ENCODE measurements at places on chromosomes 7 and 10.

GRCh38 chr7:121504482-121504881 is 108.4 kb upstream of the FAM3C start:
- DNase-seq = no peak

DNA sequence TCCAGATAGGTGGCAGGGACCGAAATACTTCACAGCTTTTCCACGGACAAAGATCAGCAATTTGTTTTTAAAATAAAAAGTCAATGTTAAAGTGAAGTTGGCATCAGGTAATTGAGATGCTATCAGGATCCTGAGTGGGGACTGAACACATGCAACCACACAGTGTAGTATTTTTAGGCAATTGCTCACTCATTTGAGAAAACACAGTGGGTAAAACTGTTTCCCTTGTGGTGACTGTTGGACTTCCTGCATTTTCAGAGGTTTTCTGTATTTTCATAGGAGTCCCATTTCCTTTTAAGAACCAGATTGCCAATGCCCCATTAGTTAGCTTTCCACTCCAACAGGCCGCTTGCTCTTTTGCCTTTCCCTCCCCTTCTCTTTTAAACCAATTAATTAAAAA is 159.5 kb upstream of the ZNF32 start:
- DNase-seq = no peak

- DNase-seq = no peak
Observed at GRCh38 chr10:75019370-75019769, 92.1 kb upstream of the SAMD8 start.

GRCh38 chr10:114258274-114258840 is 19.3 kb downstream of the VWA2 start:
- DNase-seq = no peak

GRCh38 chr10:4656576-4657194 is 169.3 kb upstream of the AKR1E2 start:
- no peak for DNase-seq

DNA sequence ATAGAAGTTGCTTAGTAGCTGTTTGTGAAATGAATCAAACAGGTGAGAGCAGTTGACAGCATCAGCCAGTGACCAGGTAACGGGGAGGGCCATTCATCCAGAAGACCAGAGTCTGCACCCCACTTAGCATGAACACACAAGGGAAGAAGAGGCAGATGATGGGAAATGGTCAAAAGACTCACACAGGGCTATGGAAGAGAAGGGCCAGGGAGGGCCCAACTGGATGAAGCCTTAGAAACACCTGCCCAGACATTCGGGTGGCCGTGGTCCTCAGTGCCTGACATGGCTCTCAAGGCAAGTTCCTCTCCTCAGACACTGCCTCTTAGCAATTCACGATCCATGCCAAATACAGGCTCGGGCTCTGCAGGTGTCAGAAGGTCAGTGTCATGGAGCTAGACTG is 354.1 kb downstream of the TCERG1L start:
- no peak for DNase-seq

DNA sequence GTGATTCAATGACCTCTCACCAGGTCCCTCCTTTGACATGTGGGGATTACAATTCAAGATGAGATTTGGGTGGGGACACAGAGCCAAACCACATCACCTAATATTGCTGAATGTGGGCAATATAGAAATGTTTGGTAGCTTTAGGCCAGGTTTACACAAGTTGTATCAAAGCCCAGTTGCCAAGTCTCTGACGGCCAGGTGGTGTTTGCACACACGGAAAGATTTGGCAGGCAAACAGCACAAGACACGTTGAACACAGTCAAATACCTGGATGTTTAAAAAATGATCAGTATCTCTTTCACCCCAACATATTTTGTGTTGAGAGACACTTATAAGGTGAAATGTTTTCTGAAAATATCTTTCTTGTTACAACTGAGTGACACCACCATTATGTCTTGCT is 294.4 kb upstream of the MKI67 start:
- no peak for DNase-seq

GRCh38 chr7:29853789-29854188 is 47.5 kb downstream of the WIPF3 start:
- DNase-seq = no peak

DNA sequence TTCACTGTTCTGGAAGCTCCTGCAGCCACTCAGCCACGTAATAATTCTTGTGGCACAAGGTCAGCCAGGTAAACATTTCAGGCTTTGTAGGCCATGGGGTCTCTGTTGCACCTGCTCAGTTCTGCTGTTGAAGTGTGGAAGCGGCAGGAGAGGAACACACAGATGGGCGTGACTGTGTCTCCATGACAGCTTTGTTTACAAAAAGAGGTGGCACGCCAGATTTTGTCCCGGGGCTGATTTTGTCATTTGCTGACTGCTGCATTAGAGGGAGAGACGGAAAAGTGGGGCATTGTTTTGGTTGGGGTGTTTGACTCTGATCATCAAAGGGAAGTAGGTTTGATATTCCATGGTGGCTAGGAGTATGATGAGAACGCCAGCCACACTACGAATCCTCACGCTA is 103.1 kb downstream of the PRKAG2 start:
- DNase-seq = no peak

DNA sequence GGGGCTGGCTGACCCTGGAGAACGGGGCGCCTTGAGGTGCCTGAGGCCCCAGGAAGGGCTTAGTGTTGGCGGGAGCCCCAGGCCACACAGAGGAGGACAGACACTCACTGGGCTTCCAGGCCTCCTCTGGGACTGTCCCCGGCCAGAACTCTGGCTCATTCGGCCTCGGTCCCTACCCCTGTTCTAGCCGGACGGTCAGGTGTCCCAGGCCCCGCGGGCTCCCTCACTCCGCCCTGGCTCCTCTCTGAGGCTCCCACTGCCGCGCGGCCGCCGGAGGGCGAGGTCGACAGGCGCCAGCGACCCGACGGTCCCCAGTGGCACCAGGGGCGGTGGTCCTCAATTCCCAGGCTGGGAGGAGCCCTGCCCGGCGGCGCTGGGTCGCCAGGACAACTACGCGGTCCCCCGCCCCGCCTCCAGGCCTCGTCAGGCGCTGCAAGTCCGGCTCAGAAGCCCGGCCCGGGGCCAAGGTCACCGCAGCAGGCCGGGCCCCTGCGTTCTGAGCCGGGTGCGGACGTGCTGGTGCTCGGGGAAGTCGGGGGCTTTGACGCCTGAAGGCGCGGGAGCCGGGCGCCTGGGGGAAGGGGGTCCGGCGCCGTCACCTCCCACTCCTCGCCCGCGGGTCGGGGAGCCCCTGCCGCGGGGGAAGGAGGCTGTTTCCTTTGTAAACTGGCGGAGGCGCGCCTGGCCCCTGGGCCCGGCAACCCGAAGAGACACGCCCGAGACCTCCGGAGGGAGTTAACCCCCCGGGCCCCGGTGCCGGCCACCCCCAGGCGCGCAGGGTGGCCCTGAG is 1.1 kb upstream of the PWWP2B start:
- no peak for DNase-seq

DNA sequence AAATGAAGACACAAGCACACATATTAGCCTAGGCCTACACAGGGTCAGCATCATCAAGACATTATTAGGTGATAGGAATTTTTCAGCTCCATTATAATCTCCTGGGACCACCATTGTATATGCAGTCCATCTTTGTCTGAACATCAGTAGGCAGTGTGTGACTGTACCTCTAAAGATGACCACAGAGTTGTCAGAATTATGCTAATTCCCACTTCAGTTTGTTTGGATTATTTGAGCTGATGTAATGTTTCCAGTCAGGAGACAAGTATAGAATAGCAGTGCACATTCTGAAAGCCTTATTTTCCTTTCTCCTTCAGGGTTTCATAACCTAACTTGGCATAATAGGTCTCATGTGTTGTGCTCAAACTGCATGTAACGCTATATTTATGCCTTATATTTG is 306.4 kb downstream of the NXPH1 start:
- DNase-seq = no peak

GRCh38 chr7:27737616-27738015 is 2.3 kb upstream of the TAX1BP1 start:
- DNase-seq = no peak

DNA sequence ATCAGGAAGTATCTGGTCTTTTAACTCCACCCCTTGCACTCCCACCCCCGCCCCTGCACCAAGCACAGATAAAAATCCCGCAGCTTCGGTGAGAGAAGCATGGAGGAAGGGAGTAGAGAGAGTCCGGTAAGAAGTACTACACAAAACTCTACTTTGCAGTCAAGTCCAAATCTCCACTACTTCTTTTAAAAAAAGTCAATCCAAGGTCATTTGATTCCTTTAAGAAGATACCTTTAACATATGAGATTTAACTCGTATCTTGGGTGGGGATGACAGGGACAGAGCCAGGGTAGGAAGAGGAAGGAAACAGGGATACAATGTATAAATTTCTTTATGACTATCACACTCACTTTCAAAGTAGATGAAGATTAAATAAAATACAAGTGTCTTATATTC is 132.1 kb downstream of the NRBF2 start:
- no peak for DNase-seq

- DNase-seq = no peak
Observed at GRCh38 chr7:16978358-16979244, 96.8 kb upstream of the AGR3 start.

DNA sequence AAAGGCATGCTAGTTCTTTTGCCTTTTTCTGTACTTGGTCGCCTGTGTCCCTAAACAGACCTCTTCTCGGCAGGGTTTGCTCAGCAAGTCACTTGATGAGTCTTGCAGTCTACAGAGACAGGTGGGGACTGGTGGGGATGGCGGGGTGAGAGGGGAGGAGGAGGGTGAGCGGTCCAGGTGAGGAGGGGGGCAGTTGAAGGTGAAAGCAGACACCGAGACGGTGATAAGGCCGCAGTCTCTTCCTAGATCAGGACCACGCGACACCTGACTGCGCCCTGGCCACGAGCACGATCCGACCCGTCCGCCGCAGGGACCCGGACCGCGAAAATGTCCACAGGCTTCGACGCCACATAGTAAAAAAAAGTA is 566 bp downstream of the ASNS start:
- no peak for DNase-seq

DNA sequence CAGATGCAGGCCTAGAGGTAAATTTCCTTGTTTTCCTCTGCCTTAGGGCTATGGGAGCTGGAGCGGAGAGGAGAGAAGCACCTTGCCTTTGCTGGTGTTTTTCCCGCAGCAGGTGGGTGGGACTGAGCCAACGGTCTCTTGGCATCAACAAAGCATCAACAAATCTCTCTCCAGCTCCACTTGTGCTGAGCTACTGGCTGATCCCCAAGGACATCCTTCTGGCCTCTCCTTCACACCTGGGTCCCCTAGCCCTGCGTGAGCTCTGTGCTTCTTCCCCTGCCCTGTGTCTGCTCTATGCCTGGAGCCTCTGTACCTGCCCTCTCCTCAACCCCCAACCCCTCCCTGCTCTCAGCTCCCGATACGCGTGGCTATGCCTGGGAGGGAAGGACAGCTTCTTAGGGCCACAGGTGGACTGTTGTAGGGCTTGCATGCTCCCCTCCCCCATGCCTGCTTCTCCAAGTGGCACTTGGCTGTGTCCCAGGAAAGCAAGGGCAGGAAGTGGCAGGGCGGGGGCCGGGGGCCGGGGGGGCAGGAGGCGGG is 3.2 kb upstream of the CLDN4 start:
- DNase-seq = no peak

DNA sequence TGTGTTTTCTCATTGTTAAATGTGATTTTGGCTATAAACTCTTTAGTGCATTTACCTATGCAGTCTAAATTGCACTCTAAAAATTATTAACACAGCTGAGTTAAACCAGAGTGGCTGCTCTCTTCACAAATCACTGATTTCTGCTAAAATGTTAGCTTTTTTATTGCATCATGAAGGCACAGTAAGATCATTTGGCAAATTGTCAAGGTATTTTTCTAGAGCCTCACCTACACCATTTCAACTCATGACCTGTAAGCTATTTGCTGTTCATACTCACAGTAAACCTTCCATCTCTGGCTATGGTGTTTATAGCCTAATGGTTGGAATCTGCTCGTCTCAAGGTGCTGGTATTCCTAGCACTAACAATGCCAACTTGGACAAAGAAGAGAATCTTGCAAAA is 25.7 kb downstream of the NDUFB2 start:
- no peak for DNase-seq

DNA sequence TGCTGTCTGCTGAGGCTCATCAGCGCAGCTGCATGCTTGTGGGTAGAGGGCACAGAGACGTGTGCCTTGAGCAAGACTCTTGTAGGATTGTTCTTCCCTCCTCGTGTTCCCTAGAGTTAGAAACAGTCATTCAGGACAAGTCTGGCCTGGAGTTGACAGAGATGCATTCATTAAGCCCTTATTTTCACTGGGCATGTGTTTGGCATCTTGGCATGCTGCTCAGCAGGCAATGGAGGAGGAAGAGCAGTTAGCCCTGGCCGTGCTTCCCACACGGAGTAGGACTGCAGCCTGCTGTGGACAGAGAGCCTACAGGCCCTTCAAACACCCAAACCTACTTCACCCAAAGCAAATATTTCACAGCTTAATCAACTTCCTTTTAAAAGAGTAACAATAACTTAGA is 73.0 kb upstream of the GJD4 start:
- DNase-seq = no peak

- no peak for DNase-seq
Observed at GRCh38 chr7:92359801-92360200, 87.5 kb upstream of the GATAD1 start.

DNA sequence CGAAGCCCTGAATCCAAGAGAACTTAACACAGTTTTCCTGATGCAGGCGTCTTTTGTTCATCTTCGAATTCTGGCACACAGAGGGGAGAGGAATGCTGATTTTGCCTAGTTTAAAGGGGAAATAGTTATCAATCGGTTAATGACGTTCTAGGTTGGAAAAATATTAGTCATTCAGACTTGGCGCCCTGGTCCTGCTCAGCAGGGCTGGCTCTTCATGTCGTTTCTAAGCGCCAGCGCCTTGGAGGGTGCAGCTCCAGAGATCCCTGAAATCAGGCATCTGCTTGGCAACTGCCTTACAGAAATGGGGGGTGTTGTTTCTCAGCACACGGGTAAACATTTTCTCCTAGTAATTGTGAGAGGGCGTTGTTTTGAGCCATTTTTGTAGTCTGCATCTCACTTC is 1.3 kb upstream of the PRTFDC1 start:
- DNase-seq = no peak

DNA sequence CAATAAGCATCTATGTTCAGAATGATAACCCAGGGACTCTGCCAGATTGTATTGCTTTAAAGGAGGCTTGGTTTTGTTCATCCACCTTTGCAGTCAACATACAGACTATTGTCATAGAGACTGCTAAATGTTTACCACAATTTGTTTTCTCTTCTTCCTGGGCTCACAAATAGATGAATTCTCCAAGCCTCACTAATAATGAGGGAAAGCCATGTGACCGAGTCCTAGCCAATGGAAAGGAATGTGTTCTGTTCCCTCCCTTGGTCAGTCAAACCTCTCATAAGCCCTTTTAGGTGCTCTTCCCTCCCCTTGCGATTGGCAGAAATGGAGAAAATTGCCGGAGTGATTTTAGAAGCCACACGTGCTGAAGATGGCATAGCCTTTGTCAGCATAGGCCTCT is 136.9 kb downstream of the RTKN2 start:
- no peak for DNase-seq
